ENCODE measurements at places on chromosomes 2 and 18. TPM values are rescaled to one million over a fixed set of nuclear protein-coding genes. Genes with fewer than 3 reads are reported as not detected.

Gene CBLN2
- not detected for polyA plus RNA-seq

Gene FBXO48
- polyA plus RNA-seq, result 1.9 TPM

- no peak for DNase-seq
These were observed 68.8 kb upstream of the CWC22 start for GRCh38 chr2:180075870-180076269.

DNA sequence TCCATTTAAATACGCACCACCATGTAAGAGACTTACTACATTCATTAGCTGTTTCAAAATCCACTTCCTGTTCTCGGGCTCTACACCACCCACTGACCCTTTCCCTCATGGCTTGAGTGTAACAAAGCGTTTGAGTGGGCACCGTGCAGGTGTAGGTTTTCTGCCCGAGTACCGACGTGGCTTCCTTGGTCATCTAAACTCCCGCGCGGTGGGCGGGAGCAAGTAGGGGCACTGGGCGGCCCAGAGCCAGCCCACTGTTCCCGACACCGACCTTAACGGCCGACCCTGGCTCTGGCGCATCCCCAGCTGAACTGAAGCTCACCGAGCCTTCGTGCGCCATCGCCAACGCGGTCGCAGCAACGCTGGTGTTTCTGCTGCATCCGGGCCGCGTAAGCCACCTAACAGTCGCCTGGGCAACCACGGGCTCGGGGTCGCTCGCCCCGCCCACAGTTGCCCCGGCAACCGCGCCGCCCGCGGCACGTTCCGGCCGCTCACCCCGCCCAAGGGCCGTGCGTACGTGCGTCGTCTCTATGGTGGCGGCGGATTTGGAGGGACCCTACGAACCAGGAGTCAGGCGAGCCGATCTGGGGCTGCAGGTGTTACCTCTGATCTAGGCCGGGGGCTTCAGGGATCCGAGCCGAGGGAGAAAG is at the start of the genes C2orf81 and WDR54:
TSS of gene C2orf81 (minus strand) at position 399 of the 650 bp plus-strand sequence. CDS start at position 340, 59 bp downstream.
TSS of gene WDR54 (plus strand) at position 510 of the 650 bp plus-strand sequence. CDS start 424 bp downstream, outside the sequence.
- DNase-seq, result no peak

GRCh38 chr2:117614823-117615534 is 199.5 kb upstream of the DDX18 start:
- no peak for DNase-seq

DNA sequence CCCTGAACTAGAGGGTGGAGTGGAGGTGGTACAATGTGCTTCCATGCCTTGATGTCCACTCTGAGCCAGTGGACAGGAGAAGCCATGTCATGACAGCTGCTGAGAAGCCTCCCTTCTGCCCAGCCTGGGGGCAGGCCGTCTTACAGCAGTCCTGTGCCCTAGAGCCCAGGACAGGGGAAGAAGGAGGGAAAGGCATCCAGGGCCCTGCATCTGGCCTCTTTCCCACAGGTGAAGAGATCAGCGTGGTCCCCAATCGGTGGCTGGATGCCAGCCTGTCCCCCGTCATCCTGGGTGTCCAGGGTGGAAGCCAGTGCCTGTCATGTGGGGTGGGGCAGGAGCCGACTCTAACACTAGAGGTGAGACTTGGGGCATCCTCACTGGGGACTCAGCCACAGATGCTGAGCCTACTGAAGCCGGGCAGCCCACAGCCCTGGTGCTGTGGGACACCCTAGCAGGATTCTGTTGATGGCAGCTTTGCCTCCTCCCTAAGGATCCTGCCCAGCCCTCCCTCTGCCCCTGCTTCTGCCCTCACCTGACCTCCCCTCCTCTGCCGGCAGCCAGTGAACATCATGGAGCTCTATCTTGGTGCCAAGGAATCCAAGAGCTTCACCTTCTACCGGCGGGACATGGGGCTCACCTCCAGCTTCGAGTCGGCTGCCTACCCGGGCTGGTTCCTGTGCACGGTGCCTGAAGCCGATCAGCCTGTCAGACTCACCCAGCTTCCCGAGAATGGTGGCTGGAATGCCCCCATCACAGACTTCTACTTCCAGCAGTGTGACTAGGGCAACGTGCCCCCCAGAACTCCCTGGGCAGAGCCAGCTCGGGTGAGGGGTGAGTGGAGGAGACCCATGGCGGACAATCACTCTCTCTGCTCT is 3.1 kb downstream of the IL36RN start:
- DNase-seq, result no peak

GRCh38 chr2:122152571-122152970 is 397.1 kb downstream of the TSN start:
- DNase-seq, result no peak

All from keratinocyte (primary cell).